ENCODE measurements at places on chromosomes 3 and 15. TPM values are rescaled to one million over a fixed set of nuclear protein-coding genes. Genes with fewer than 3 reads are reported as not detected.

- DNase-seq = no peak
Measured at GRCh38 chr3:49723296-49723627, 489 bp downstream of the GMPPB start.

- DNase-seq = no peak
Measured at GRCh38 chr3:66692042-66692765, 191.4 kb upstream of the LRIG1 start.

DNA sequence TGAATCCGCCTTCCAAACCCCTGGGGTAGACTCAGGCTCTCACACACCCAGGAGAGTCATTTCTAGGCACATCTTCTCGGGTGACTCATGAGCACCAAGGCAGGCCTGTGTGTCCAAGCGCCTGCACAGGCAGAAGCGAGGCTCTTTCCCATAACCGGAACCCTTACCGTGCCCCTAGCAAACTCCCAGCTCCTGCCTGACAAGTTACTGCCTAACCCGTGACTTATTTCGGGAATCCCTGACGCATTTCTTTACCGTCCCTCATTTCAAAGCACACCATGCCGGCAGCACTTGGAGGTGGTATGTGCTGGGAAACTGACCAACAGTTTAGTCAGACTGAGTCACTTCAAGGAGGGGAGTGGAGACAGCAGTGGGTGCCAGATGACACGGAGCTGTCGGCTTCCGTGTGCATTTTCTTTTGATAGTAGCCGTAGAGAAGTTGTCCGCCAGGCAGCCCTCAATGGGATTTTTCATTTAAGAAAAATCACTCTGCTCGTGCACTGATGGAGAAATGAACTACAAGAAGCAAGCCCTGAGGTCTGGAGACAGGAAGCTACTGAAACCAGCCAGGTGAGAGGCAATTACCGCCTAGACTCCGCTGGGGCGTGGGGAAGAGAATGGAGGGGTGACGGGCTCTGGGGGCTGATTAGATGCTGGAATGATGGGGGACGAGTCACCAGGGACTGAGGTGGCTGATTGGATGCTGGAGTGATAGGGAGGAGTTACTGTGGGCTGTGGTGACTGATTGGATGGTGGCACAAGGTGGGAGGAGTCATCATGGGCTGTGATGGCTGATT lies 17.3 kb upstream of the HRH1 start:
- DNase-seq = no peak

DNA sequence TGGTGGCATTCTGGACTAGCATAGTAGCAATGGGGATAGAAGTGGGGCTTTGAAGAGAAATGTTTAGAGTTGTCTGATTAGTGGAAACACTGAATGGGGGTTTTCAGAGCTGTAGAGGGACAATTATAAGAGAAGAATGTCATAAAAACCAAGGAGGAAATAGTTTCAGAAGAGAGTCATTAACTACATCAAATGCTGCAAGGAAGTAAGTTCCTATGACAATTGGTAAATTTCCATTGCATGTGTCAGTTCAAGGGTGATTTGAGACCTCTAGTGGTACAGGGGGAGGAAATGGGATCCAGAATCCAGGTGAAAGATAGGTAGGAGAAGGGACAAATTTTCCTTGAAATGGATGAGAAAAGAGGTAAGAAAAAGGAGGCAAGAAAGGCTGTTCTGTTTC lies 68.3 kb upstream of the TBC1D5 start:
- no peak for DNase-seq

GRCh38 chr3:134258761-134259347 lies 8.2 kb upstream of the RYK start:
- DNase-seq = no peak

DNA sequence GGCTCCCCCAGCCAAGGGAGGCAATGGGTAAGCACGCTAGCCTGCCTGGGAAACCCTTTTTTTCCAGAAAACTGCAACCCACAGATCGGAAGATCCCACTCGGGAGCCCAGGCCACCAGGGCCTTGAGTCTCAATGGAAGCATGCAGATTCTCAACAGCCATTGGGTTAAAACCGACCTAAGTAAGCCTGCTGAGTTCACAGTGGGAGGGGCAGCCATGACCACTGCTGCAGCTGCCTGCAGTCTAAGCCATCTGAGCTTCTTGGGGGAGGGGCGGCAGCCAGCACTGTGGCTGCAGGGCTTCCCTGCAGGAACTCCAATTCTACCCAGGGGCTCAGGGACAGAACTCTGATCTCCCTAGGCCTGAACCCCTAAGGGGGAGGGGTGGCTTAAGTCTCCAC lies 82.0 kb downstream of the DPPA2 start:
- DNase-seq = no peak

GRCh38 chr3:11283139-11283475 lies 10.9 kb downstream of the ATG7 start:
- no peak for DNase-seq

EIF5A2 gene
- polyA plus RNA-seq = 6.6 TPM

DNA sequence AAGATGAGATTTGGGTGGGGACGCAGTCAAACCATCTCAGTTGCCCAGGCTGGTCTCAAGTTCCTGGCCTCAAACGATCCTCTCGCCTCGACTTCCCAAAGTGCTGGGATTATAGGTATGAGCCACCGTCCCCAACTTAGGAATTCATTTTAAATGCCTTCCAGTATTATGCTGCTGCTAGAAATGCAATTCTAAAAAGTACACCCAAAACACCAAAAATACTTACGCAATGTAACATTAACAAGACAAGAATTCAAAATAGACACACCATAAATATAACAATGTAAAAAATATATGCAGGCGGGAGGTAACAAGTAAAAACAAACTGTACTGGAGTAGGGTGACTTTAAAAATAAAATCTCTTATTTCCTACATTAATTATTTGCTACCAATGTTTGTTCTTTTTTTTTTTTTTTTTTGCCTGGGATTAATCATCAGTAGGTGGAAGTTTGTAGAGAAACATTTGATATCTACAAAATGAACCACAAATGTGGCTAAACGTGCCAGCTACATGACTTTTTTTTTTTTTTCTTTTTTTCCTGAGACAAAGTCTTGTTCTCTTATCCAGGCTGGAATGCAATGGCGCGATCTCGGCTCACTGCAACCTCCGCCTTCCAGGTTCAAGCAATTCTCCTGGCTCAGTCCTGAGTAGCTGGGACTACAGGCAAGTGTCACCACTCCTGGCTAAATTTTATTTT lies 56.8 kb downstream of the SETMAR start:
- DNase-seq = no peak

- no peak for DNase-seq
Measured at GRCh38 chr15:95929232-95929846, 401.2 kb upstream of the NR2F2 start.

DNA sequence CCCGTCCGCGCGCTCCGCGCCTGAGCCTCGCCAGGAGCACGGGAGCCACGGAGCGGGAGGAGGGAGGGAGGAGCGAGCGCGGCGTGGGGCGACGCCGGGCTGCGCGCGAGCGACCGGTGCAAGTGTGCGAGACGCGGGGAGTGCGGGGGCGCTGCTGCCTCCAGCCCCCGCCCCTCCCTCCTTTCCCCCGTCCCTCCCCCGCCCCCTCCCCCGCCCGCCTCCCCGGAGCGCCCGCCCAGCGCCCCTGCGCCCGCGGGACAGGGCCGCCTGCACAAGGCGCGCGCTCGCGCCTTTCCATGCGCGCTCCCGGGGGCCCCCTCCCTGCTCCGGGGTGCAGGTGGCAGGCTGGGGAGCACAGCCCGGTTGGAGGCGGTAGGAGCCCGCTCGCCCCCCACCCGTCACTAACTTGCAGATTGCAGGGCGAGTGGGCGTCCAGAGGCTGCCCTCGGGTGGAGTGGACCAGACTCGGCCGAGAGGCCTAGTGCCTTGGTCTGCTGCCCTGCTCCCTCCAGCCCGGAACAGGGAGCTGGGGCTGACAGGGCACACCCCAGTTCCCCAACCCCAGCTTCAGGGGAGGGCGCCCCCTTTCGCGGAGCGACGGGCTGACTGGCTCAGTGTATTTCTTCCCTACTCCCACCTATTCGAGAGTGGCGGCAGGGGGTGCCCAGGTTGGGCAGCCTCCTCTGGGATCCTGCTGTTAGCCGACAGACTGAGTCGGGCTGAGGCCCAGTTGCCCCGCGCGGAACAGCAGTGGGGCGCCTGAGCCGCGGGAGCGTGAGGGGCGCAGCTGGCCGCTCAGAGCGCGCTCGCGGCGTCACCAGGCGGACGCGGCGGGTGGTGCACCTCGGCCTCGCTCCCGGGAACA lies at the start of gene WNT7A:
WNT7A (minus strand) TSS at position 126 of the 865 bp plus-strand sequence. CDS start 255 bp downstream, outside the sequence.
- no peak for DNase-seq

DNA sequence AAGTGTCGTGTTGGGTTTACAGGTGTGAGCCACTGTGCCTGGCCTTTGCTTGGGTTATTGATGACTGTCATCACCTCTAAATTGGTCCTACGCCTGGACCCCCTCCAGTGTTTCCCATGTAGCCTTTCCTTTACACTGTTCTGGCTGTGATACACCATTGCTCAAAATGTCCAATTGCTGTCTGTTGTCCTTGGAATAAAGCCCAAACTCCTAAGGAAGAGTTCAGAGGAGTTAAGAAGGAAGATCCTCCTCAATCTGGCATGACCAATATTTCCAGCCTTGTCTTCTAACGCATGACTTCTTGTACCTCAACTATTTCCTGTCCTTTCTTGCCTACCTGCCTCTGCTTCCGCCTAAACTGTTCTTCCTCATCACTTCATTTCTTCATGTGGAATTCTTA lies 113.1 kb downstream of the POLR2M start:
- no peak for DNase-seq

GRCh38 chr3:194779729-194780224 lies 94.1 kb downstream of the FAM43A start:
- no peak for DNase-seq

CPNE9 gene
- polyA plus RNA-seq = not detected
